Pulmonary artery endothelial cell (primary cell): ENCODE measurements at places on chromosomes 5 and 9. TPM values are rescaled to one million over a fixed set of nuclear protein-coding genes. Genes with fewer than 3 reads are reported as not detected.

PCDHB12 gene
- 0.21 and 0.33 TPM in 2 replicates for total RNA-seq

DNA sequence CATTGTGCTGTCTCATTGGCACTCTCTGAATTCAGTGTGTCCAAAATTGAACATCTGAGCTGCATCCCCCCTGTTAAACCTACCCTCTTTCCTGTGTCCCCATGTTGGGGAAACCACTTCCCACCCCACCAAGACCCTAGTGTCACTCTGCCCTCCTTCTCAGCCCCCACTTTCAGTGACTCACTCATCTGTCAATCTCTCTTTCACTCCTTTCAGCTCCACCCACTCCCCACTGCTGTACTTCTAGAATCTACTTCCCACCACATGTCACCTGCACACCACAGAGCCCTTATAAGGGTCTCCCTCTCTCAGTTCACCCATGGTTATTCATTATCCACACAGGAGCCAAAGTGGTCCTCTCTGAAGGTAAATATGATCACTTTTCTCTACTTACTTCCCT lies 5.8 kb upstream of the SPOCK1 start:
- DNase-seq = no peak

- no peak for DNase-seq
Measured at GRCh38 chr9:89916001-89916597, 311.3 kb downstream of the GADD45G start.

GRCh38 chr9:137492464-137493363 lies 33.6 kb upstream of the NSMF start:
- no peak for DNase-seq

GRCh38 chr5:176187276-176188062 lies 50.8 kb upstream of the SIMC1 start:
- DNase-seq = no peak
